ENCODE measurements at places on chromosomes 12 and 14.

DNA sequence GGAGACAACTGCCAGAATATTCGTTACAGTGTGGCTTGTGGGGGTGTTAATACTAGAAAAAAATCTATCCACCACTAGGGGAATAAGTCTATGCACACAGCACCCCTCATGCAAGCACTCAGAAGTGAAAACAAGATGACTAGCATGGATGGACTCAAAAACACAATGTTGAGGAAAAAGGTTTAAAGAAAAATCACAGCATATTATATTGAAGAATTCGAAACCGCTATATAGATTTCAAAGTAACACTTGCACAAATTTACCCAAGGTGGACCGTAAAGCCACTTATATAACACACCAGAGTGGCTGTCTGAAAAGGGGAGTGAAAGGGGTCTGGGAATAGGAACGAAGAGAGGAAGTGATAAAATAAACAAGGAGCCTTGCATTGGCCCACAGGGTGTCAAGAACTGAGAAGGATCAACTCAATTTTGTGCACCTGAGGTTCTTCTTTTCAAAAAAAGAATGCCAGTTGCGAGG lies 544 bp downstream of the ABCD4 start:
- peak; percentile 69 for DNase-seq

DNA sequence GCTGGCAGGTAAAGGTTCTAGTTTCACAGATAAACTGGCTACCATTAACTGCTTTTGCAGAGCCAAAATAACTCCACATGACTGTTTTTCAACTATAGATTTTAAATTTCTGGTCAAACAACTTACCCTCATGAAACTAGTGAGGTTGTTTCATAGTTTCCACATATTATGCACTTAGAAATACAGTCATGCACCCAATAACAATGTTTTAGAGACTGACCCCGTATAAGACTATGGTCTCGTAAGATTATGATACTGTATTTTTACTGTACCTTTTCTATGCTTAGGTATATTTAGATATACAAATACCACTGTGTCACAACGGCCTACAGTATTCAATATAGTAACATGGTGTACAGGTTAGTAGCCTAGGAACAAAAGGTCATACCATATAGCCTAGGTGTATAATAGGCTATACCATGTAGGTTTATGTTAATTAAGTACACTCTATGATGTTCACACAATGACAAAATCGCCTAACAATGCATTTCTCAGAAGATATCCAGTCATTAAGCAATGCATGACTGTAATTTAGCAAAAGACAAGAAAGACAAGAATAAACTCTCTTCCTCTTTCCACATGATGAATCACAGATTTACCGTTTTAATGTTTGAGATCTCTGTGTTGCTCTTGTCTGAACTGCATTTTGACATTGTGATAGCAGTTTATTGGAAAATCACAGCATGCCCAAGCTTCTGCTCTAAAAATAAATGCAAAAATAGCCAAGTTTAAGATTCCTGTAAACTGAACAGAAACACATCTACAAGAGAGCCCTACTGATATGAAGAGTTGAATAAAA lies 17.1 kb downstream of the DICER1 start:
- DNase-seq, result no peak

- DNase-seq, result no peak
Measured at GRCh38 chr12:113328368-113328889, 6.5 kb downstream of the SLC8B1 start.

DNA sequence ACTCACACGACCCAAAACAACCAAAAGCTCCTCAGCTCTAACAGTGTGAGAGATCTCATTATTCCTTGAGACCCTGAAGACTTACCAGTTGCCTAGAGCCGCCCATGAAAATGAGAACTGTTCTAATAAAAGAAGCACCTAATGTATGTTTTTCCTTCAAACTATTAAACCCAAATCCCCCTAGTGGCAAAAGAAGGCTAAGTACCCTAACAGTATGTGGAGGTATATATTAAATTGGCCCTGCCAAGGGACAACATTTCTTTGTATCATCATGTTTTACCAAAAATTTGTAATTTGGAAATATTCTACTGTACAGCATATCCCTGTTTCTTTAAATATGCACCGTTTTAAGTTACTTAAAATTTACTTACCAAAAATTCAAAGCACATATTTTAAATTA lies 38.0 kb upstream of the PPFIA2 start:
- DNase-seq, result peak; percentile 3

DNA sequence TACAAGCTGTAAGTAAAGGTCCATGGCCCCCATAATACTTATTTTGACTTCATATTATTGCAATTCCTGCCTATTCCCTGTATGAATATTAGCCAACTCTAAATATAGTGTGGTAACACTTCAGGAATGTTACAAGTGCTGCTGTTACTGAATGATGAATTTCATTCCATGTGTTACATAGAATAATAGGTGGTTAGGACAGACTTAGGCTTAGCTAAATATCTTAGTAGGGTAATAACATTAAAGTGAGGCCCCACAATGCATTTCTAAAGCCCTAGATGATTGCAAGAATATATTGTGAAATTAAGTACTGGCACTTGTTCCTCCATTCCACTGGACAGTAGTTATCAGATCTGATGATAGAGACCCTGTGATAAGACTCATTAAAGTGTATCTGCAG lies 182.7 kb downstream of the PCNX1 start:
- DNase-seq, result no peak
